ENCODE measurements at places on chromosomes 5 and 9.

- DNase-seq, result peak; percentile 14
These were observed 45.7 kb downstream of the MUSK start for GRCh38 chr9:110714314-110714713.

- no peak for DNase-seq
These were observed 67.3 kb downstream of the MROH2B start for GRCh38 chr5:41003670-41004376.

DNA sequence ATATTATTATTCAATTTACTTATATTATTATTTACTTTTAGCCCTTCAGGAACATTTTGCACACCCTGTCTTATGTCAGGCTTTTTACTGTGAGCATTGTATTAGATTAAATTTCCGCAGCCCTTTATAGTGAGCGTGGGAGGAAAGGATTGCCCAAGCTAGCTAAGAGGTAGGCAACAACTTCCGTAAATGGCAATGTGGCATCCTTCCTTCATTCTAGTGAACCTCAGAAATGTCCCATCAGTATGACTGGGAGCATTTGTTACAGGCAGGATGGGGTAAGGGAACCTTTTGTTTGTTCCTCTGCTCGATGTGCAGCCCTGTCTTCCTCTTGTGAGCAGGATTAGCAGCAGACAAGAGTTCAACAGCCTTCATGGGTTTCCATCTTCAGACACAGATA, 6.2 kb upstream of the CD180 start:
- no peak for DNase-seq

- no peak for DNase-seq
These were observed 14.4 kb downstream of the TXN start for GRCh38 chr9:110241858-110242321.

DNA sequence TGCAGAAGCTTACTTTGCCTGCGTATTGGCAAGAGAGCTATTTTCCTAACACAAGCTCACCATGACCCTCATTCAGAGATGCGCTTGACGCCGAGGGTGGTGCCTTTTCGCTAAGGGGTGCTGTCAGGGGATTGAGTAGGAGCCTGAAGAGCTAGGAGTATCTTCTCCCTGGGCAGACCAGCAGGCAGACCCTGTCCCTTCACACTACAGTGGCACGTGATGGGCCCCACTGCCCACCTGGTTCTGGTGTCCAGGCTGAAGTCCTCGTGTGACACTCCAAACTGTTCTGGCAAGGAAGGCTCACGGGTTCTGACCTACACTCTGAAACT, 198.3 kb downstream of the AUH start:
- DNase-seq, result no peak

GRCh38 chr5:146103594-146103993, 1.8 kb downstream of the PLAC8L1 start:
- DNase-seq, result no peak

GRCh38 chr9:111980398-111980797, 83.8 kb downstream of the UGCG start:
- DNase-seq, result no peak

GRCh38 chr5:154409230-154409840, 36.5 kb upstream of the SAP30L start:
- DNase-seq, result no peak

- DNase-seq, result no peak
These were observed 795 bp downstream of the DAB2IP start for GRCh38 chr9:121652021-121652837.

- DNase-seq, result no peak
These were observed 85.3 kb upstream of the CAST start for GRCh38 chr5:96576876-96577275.

DNA sequence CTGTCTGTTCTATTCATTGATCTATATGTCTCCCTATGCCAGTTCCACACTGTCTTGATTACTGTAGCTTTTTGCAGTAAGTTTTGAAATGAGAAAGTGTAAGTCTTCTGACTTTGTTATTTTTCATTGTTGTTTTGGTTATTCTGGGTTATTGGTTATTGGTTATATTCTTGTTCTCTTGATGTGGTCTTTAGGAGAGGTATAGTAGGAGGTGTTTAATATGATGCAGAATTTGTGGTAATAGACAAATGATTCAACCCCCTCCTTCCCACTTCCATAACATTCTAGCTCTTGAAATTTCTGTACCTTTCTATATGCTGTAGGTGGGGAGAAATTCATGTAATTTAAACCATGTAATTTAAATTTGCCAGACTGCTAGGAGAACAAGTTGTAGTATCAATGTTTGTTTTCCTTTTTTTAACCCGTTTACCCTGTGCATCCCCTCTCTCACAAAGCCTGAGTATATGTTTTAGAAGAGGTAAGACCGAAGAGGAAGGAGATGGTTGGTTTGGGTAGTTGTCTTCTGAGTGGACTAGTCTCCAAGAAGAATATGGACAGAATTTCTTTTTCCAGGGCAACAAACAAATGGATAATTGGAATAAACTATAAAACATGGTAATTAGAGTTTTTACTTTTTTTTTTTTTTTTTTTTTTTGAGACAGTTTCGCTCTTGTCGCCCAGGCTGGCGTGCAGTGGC, 19.2 kb downstream of the ANKHD1 start:
- no peak for DNase-seq

DNA sequence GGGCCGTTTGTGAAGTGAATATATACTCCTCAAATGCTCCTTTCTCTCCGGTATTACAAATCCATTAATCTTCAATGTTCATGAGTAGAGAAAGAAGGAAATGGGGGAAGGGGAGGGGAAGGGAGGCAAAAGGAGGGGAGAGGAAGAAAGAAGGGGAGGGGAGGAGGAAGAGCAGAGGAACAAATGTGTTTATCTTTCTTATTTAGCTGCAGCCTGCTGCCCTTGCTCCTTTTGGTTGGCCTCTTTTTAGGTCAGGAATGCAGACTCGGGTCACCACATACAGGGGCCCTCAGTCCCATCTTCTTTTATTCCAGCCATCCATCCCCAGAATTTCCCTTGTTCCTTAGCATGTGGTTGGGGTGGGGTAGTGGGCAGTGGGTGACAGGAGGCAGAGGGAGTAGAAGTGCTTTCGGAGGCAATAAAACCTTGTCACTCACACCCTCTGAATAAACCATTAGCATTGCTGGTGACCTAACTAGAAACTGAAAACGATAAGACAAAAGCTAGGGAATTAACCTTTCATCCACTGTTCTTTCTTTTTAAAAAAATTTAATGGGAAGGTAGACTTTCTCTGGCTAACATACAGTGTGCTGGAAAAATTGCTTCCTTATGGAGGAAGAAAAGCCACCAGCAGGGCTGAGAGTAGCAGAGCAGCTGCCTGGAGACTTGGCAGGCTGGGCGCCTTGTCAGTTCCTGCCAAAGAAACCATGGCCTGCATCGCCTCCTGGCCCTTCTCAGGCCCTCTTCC, 16.8 kb upstream of the PRLR start:
- DNase-seq, result no peak

GRCh38 chr9:33703430-33704102, 91.8 kb upstream of the PRSS3 start:
- no peak for DNase-seq

DNA sequence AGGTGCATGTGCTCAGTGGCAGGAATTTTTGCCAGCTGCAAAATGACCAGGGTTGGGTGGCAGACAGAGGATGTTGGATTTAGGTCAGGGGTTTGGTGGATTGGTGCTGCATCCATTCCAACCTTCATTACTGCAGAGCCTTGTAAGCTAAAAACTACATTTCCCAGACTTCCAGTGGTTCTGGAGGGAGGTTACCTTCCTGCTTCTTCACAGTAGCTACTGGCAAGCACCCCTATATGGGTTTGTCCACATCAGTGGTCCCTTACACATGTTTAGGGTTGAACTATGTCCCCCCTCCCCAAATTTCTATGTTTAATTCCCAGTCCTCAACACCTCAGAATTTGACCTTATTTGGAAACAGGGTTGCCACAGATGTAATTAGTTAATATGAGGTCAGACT, 20.7 kb upstream of the IL17B start:
- peak; percentile 33 for DNase-seq

GRCh38 chr5:100505984-100506670, 29.0 kb upstream of the FAM174A start:
- DNase-seq, result peak; percentile 66

- no peak for DNase-seq
These were observed 230.7 kb downstream of the ASTN2 start for GRCh38 chr9:117184173-117184572.

DNA sequence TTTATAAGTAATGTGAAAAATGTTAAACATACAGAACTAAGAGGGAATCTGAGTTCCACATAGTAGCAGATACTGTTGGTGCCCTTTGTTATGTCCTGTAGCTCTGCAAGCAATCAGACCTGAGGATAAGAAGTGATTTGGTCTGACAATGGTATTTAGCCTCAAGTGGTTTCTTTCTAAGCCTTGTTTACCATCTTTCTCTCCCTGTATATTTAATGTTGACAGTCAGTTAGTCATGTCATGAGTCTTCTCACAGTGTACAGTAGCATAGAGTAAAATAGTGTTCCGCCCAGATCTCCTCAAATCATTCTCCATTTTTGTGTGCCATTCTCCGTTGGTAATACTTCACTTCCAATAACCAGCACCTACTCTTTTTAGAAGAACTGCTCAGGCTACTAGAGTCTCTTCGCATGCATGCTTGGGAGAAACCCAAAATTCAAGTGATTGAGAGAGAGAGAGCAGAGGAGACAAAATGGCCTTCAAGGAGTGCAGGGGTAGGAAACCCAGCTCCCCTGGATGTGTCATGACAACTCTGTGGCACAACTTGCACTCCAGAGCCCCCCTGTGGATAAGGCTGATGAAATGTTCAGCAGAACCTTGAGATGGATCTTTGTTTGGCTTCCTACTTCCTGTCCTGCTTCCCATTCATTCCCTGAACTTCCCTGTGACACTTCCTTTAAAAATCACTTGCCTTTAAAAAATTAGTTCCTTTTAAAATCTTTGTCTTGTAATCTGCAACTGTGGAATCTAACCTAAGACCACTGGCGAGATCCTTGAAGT, 129.2 kb upstream of the FST start:
- DNase-seq, result no peak

- DNase-seq, result no peak
These were observed 157.5 kb downstream of the PIK3R1 start for GRCh38 chr5:68373050-68373449.

DNA sequence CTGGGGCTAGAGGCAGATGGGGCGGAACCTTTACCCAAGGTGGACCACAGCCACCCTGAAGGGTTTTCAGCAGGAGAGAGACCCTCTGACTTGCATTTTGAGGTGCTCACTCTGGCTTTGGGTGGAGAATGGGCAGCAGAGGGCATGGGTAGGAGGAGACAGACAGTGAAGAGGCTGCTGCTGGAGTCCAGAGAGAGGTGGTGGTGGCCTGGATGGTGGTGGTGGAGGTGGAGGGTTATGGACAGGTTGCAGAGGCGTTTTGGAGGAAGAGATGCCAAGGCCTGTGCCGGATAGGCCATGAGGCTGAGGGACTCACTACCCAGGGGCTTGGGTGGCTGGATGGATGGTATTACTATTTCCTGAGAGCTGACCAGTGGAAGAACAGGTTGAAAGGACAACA, 46.1 kb upstream of the CDKN2AIPNL start:
- no peak for DNase-seq

Measured in fibroblast of skin of back (primary cell).